NCI-H1694 (cell line): ENCODE measurements at places on chromosomes 1 and 21.

- no peak for DNase-seq
Measured at GRCh38 chr1:53400761-53401674, 58.2 kb upstream of the DMRTB1 start.

GRCh38 chr21:35225573-35225972 lies 176.5 kb upstream of the RUNX1 start:
- DNase-seq = no peak

- DNase-seq = no peak
Measured at GRCh38 chr1:13751458-13751871, 51.5 kb downstream of the PRDM2 start.

GRCh38 chr1:231642618-231643017 lies 16.0 kb downstream of the DISC1 start:
- DNase-seq = peak; percentile 46

DNA sequence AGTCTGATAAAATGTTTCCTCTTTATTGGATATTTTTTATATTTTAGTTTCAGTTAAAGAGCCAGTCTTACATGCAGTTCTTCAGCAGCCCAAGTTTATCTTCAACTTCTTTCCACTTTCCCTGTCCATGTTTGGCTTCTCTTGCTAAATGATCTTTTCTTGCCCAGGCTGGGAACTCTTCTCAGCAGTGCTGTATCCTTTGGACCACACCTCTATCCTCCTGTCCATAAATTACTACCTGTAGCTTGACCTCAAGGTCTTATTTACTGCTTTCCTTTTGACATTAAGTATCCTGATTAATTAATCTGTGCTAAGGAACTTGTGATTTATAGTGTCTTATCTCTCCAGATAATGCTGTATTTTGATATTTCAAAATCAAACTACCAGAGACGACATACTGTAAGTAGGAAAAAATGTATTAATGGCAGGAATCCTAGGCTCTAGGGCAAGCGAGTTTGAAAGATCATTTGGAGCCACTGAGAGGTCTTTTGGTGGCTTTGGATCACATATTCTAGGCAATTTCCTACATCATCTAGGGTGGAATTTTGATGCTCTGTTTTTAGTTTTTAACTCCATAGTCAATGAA lies 20.5 kb upstream of the PDC start:
- DNase-seq = no peak

DNA sequence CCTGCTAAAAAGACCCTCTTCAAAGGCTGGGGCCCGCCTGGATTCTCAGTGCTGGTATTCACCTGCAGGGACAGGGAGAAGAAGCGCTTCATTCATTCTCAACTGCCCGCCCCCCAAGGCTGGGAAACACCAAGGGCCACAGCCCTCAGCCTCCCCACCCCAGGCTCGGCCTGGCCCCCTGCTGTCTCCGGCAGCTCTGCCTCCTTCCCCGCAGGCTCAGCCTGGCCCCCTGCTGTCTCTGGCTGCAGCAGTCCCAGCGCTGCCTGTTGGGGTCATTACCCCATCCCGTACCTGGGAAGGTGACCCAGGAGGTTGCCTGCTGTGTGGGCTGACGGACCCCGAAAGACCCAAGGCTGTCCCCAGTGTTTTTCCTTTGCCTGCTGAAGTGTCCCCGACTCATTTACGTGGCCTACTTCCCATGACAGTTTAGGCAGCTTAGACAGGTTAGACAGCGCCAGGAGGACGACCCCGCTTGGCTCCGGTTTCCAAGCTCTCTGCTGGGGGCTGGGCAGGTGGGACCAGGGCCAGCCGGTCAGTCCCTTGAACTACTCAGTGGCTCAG lies 22.9 kb upstream of the CLSTN1 start:
- DNase-seq = no peak

DNA sequence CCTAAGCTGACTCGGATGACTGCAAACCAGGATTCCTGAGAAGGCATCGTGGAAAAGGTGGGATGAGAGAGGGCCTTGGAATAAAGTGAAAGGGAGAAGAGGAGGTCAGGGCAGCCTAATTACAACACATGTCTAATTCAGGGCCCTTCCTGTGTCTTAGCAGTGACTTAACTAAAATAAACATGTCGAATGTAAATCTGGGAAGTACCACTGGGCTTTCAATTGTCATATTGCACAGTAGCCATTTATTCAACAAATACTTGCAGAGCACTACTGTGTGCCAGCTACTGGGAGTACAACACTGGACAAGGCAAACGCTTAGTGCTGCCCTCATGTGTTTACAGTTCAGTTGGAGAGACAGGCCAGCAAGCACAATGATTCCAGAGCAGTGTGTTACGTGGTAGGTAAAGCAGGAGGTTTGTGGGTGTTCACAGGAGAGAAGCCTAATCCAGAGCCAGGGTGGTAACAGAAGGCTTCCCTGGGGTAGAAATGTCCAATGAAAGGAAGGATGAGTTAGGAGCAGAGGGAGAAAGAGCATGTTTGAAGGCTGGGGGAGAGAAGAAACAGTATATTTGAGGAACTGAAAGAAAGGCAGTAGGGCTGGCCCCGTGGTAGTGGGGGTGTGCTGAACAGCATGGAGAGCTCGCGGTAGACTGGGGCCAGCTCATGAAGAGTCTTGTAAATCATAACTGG lies 38.0 kb upstream of the RASAL2 start:
- no peak for DNase-seq

GRCh38 chr21:25640943-25641292 lies 1.9 kb downstream of the JAM2 start:
- DNase-seq = no peak

GRCh38 chr21:29175408-29176134 lies 45.1 kb downstream of the MAP3K7CL start:
- no peak for DNase-seq

- no peak for DNase-seq
Measured at GRCh38 chr1:186782791-186783190, 46.0 kb upstream of the PLA2G4A start.

DNA sequence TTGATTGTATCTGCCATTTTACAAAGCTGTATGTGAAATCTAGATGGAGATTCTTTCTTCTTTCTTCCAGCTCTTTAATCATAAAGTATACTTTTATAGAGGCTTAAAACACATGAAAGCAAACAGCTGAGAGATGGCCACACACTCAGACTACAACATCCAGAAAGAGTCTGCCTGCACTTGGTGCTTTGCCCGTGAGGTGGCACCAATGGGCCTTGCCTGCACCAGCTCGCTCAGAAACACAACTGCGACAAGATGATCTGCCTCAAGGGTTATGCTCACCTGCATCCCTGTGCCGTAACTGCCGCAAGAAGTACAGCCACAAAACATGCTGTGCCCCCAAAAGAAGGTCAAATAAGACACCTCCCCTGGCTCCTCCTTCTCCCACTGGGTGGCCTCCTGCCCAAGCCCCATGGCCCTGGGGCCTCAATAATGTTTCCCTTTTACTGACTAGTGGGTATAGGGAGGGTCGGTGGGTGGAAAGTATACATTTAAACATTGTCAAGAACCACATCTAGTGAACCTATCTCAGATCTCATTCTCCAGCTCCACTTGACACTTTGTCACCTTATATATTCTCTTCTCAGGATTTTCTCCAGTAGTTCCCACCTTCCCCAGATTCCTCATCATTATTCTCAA lies 66.7 kb upstream of the ANGPTL3 start:
- DNase-seq = peak; percentile 5

GRCh38 chr1:52152572-52152971 lies 10.7 kb downstream of the ZFYVE9 start:
- no peak for DNase-seq

DNA sequence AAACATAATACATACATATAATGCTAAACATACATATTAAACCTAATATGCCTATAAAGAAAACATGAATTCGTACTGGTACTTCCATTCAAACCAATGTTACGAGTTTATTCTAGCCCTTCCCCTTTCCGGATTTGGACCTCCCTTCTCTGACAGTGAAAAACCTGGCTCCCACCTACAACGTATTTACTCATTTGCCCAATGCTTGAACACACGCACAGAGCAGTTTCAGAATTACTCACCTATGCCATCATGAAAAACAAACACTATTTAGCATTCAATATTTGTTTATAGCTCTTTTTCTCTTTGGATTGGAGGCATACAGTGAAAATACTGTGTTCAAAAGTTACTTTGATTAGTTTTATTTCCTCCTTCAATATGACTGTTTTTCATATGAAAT lies 204.4 kb downstream of the LMX1A start:
- no peak for DNase-seq

GRCh38 chr1:27380224-27380623 lies 2.9 kb downstream of the CD164L2 start:
- DNase-seq = no peak

DNA sequence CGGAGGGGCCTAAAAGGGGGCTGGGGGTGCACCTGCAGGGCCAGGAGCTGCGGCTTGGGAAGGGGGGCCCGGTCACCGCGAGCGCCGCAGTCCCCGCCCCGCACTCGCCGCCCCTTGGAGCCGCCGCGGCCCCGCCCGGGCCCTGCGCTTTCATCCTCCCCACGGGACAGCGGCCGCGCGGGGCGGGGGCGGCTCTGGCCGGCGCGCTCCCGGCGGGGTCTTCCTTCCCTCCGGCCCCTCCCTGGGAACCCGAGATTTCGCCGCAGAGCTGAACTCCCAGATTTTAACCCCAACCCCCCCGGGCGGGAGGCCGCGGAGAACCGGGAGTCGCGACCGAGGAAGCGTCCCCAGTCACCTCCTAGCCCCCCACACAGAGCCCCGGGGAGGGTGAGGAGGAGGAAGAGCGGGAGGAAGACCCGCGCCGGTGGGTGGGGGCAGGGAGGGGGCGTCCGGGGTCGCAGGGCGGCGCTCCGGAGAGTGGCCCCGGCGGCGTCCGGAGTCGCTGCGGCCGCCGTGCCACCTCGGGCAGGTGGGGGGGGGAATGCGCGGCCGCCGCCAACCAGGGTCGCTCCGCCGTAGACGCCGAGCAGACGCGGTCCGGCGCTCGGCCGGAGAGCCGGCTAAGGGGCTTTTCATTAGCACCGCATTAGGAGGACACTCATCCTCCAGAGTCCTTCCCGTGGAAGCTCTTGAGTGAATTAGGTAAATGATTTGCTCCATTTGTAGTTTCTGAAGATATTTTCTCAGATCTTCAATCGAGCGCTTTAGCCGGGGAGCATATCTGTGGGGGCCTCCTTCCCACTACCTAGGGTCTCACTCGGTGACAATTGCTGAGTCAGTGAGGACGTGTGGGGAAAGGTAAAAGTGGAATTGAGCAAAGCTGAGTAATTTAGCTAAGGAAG lies 31.6 kb upstream of the NFIA start:
- no peak for DNase-seq

DNA sequence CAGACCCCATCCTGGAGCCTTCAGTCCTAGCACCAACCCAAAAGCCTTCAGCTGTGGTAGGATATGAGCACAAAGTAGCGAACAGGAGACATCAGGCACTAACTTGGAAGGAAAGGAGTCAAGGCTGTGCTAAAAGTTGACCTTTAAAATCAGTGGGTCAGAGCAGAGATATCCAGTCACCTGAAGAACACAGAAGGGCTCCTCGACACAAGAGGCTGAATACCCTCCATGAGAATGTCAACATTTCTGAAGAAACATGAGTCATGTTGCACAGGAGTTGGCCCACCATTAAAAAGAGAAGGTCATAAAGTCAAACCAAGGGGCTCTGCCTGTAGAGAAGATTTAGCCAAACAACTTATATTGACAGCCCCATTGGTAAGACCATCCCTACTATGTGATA lies 172.5 kb downstream of the PLPP3 start:
- no peak for DNase-seq

GRCh38 chr21:43740497-43741156 lies 21.7 kb downstream of the PDXK start:
- DNase-seq = no peak

DNA sequence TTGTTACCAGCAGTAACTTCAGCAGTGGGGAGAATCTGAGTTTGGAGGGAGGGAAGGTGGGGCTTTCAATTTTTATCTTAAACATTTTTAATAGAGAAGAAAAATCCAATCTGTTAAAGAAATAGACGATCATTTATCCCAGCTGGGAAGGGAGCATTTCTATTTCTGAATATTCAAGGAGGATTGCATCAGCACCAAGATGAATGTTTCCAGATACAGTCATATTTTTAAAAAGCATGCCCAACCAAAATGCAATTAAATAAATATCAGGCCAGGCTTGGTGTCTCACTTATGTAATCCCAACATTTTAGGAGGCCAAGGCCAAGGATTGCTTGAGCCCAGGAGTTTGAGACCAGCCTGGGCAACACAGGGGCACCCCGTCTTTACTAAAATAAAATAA lies 1.7 kb upstream of the ATP1A4 start:
- no peak for DNase-seq

DNA sequence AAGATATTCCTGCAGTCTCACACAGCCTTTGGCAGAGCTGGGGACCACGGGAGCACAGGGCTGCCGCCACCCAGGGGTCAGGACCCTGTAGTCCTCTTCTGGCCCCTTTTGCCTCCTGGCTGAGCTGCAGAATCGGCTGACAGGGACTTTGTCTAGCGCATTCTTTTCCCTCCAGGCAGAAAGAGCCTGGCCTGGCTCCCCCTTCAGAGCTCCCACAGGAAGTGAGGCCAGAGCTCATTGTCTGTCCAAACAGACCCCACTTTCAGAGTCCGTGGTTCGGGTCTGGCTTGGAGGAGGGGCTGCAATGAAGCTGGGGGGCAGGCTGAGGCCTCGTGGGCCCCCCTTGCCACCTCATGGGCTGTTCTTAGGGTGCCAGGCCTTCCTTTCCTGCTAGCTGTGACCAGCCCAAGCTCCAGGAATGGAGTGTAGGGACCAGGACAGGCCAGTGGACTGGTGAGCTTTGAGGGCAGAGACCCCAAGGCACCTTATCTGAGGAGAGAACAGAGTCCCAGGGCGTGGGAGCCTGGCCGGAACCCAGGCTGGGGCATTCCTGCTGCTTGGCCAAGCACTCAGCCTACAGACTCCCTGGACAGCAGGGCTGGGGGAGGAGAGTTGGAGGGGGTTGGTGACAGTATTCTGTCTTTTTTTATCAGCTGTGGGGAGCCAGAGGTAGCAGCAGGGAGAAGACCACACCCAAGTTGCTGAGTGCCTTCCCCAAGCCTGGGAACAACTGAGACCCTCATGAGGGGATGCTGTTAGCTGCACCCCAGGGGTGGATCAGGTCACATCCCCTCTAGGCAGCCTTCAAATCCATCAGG lies 4.7 kb downstream of the CELSR2 start:
- DNase-seq = peak; percentile 18

DNA sequence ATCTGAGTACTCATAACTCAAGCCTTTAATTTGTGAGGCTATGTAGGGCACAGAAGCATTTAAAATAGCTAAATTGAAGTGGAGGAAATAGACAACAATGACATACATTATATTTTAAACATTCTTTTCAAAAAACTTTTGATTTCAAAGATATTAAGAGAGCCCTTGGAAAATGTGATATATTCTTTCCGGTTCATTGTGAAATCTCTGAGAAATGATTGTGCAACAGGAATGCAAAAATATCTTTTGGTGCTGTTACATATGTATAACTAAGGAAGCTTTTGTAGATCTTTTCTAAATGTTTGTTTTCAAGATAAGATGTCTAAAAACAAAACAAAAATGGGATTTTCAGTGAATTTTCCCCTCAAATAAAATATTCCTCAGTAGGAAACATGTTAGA lies 185.2 kb downstream of the LEPR start:
- no peak for DNase-seq

DNA sequence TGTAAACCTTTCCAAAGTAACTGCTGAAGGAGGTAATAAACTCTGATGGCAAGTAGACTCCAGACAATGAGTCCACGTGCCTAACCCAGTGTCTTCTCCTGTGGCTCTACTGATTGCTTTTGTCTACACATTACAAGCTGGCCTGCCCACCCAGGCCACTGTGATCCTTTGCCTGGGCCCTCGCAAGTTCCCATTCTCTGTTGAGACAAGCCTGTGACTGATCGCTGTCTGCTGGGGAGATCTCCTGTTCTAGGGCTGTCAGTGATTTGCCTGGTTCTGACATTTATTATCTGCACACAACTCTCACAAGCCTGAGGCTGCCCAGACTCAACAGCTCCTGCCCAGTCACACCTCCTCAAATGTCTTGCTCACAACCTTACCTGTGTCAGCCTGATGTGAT lies 81.4 kb downstream of the CYYR1 start:
- DNase-seq = no peak
